ENCODE measurements at places on chromosomes 5 and 9.

DNA sequence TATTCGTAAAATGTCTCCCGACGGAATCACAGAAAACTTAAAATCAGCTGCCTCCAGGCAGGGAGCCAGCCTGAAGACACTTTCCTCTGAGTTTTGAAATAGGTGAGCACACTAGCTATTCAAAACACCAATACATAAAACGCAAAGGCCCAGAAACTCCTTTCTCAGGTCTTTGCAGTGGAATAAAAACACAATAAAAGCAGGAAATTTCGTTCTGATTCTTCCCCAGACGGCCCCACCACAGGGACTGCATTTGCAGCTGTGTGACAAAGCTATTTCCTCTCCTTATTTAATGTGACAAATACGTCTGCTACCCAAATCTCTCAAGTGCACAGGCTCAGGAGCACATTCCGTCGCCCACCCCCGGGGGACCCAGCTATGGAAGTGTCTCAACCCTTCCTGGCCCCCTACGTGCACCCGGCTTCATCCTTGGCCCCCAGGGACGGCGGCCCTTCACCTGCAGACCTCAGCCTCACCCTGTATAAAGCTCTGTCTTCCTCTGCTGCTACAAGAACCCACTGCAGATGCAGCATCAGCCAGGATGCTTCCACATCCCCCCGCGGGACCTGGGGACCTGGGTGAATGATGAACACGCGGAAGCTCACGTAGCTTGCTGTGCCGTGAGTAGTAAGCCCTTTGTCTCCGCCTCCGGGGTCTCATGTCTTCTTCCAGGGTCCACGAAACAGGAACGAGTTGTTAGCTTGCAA lies 24.9 kb downstream of the AHRR start:
- no peak for DNase-seq

DNA sequence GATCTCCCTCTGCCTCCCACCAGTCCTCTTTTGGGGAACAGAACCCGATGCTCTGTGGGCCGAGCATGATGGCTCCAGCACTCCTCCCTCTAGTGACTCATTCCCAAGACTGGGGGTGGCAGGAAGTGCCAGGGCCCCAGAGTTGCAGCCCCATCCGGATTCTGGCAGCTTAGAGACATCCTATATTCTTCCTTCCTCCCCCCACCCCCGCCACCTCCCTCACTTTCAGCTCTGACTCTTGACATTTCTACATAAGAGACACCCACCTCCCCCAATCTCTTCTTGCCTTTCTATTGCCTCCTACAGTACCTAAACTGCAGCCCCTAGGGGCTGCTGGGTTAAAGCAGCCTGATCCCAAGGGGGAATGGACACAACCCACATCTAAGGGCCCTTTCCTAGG lies 47.1 kb upstream of the MATR3 start:
- no peak for DNase-seq

DNA sequence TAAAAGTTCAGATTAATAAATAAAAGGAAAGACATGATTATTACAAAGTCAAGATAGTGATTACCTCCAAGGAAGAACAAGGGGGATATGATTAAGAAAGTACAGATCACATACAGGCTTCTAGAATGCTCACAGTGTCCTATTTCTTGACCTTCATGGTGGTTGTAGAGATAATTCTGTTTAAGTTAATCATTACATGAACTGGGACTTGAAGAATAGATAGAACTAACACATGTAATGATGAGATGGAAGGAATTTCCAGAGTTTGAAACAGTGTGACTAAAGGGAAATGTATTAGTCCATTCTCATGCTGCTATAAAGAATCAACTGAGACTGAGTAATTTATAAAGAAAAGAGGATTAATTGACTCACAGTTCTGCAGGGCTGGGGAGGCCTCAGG lies 72.7 kb downstream of the LURAP1L start:
- DNase-seq = no peak

DNA sequence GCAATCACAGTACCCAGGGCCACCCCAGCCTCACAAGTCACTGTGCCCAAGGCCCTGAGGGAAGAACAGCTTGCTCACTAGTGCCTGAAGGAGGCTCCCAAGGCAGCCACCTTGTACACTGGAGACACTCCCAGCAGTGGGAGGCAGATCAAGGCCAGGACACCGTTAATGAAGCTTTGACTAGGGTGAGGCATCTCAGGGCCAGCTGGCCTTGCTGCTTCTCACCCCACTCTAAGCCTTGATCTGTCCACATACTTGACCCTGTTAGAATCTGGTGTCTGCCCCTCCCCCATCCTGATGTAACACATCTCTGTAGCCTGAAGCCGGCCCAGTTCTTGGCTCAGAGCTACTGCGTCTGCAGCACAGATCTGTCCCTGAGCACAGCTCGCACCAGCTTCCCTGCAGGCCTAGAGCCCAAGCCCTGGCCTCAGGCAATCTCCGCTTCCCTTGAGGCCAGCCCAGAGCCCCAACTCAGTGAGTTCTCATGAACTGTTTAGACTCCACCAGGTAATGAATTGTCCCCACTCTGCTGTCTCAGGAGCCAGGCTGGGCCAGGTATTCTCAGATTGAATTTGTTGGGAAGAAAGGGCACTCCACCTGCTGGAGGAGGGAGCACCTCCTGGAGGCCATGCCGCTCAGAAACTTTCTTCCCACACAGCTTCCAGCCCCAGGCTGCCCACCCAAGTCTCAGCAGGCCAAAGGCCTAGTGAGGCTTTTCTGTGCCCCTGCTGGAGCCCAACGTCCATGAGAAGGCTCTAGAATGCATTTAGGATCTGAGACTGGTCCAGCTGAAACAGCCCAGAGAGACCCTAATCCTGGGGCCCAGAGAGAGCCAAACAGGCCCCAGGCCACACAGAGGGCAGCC lies 13.4 kb upstream of the JADE2 start:
- no peak for DNase-seq

- DNase-seq = no peak
These were observed 476.6 kb upstream of the CD180 start for GRCh38 chr5:67673180-67673579.

DNA sequence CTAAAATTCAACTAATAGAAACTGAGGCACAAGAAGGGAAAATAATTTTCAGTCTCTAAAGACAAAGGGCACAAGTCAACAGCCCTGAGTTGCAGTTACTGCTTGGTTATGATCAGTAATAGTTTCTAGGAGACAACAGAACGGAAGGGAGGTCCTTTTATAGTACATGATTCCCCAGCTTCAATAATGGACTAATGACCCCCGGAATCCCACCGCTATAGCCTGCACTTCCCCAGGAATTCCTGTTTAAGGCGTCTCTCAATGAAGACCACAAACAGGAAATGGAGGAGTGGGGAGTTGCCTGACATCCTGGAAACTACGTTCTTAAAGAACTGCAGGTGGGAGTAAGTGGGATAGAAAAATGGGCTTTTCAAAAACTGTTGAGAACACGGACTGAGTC lies 60.6 kb downstream of the DIAPH1 start:
- no peak for DNase-seq

DNA sequence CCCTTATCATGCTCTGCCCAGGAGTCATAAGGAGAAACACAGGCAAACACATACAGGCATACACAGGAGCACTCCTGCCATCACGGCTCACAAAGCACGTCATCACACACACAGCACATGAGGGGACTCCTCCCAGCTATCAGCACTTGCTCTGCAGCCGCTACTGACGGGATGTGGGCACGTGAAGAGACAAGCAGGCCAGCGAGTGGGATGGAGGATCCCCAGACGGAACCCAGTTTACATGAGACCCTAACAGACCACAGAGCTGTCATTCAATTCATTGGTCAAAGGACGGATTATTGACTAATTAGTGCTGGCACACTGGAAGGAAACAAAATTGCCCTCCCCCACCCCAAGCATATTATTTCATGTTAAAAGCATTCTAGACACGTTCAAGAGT lies 53.6 kb downstream of the SEMA4D start:
- DNase-seq = no peak

- DNase-seq = no peak
These were observed 125.5 kb downstream of the OLFM1 start for GRCh38 chr9:135212961-135213360.

DNA sequence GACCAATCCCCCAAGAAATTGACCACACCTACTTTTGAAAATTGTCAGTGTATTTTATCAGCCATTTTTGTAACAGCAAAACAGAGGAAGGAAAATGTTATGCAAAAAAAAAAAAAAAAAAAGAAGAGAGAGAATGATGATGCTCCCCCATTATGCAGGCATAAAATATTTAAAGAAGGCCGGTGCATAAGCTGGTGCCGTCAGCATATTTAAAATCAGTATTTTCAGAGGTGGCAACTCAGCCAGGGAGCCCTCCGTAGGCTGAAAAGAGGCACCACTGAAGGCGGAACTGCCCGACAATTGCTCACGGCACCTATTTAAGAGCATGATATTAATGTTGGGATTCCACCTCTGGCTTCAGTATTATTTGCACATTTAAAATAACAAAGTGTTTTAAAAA lies 33.4 kb downstream of the IRX2 start:
- DNase-seq = no peak

DNA sequence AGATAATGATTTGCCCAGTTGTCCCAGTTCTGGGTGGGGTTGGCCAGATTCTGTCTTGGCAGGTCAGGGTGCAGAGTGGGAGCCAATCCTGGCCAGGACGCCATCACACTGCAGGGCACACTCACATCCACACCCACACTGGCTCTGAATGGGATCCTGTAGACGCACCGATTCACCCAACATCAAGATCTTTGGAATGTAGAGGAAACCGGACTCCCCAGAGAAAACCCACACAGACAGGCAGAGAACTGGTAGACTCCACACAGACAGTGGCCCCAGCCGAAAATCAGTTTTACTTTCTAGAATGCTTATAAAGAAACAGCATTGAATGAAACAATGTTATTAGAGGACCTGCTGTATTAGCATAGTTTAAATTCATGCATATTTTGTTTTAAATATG lies 343.1 kb upstream of the DAB2 start:
- no peak for DNase-seq

DNA sequence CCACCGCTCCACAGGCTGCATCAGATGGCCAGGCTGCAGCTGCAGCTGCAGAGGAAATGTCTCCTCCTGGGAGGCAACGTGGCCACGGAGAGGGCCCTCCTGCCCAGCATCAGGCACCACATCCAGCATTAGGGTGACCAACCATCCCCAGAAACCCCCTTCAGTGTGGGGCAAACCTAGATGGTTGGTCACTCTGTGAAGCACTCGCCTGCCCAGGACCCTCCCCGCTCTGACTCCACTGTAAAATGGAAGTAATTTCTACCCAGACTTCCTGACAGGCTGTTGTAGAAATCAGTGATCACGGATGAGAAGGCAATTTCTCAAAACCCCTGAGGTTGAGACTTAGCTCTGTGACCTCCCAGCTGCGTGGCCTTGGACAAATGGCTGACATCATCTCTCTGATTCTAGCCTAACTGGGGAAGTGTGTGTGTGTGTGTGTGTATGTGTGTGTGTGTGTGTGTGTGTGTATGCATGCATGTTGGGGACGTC lies 31.6 kb downstream of the B4GALT1 start:
- DNase-seq = peak; percentile 20

DNA sequence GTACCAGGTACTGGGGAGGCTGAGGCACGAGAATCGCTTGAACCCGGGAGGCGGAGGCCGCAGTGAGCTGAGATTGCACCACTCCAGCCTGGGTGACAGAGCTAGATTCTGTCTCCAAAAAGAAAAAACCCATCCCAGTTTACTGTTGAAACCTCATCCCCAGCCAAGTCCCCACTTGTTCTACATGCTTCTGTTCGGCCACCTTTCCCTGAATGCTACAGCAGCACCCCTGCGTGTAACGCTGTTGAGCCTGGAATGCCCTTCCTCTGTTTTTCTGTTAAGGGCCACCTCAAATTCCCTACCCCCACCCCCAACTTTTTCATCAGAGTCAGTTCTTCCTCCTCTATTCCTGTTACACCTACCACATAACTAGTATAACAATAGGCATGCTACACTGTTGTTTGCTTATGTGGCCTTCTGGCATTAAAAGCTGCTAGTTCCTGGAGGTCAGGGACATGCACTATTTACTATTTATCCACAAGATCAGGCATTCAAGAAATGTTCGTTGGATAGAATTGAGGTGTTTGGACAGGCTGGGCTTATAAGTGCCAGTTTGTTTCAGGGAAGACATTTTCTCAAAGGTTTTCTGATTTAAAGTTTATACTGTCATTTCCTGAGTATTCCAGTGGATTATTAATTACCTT lies 47.1 kb upstream of the C5orf47 start:
- no peak for DNase-seq

DNA sequence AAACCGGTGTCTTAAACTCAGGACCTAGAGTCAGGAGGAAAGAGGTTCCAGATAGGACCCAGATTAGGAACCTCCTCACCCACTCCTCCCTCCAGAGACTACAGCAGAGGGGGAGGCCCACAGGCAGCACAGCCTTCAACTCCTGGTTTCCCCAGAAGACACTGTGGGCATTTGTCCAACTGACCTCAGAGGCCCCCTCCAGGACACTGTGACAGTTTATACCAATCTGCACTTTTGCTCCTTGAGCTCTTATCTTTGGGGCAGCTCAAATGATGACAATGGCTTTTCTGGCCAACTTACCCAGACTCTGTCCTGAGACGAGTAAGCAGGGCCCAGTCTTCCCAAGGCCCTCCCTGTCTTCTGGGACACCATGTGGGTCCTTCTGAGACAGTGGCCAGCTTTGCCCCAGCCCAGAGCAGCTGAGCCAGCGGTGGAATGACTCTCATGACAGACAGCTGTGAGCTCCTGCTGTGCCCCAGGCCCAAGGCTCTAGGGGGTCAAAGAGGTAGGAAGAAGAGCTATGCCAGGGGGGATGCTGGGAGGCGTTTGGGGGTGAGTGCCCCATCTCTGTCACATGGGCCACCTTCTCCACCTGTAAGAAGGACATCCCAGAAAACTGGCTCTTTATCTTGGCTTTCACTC lies 14.3 kb downstream of the OR2V2 start:
- no peak for DNase-seq

- no peak for DNase-seq
These were observed at the start of gene UGT3A2 for GRCh38 chr5:36066540-36067210. TSS of gene UGT3A2 (minus strand) at chr5:36066882. CDS start at chr5:36066789, 93 bp downstream.

DNA sequence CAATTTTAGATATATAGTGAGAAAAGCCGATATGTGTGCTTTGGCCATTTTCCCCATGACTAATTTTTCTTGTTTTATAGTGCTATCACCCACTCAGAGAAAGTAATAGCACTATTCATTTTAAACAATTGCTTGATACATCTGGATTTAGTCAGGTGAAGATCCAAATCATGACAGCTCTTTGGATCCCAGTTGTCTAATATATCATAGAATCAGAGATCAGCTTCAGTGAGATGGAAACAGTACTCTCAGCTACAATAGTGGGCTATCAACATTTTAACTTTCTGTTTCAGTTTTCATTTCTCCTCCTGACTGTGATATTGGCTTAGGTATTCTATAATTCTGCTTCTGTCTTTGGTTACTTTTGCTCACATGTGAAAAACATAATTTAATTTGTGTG lies 38.7 kb downstream of the VCAN start:
- DNase-seq = no peak

GRCh38 chr5:1564182-1564748 lies 40.5 kb upstream of the LPCAT1 start:
- no peak for DNase-seq

- no peak for DNase-seq
These were observed 9.3 kb upstream of the ZDHHC12 start for GRCh38 chr9:128733256-128733655.

- DNase-seq = no peak
These were observed 502.7 kb downstream of the TLE4 start for GRCh38 chr9:80074439-80074838.

All from activated B cell treated with CpG ODN at 0.5 μM for 24 hours (primary cell).